SIG-M5 (cell line): ENCODE measurements at places on chromosomes 13 and 19.

- no peak for DNase-seq
Observed at GRCh38 chr13:81139987-81140386, 799.1 kb upstream of the SPRY2 start.

- no peak for DNase-seq
Observed at GRCh38 chr13:74644229-74644628, 510.0 kb upstream of the KLF12 start.

GRCh38 chr19:45852145-45852750 is 10.7 kb downstream of the SYMPK start:
- no peak for DNase-seq

GRCh38 chr13:107807306-107808073 is 407.8 kb downstream of the LIG4 start:
- DNase-seq: no peak

- no peak for DNase-seq
Observed at GRCh38 chr19:38494379-38494778, 60.9 kb downstream of the RYR1 start.

GRCh38 chr13:31012655-31013024 is 80.2 kb downstream of the TEX26 start:
- no peak for DNase-seq

DNA sequence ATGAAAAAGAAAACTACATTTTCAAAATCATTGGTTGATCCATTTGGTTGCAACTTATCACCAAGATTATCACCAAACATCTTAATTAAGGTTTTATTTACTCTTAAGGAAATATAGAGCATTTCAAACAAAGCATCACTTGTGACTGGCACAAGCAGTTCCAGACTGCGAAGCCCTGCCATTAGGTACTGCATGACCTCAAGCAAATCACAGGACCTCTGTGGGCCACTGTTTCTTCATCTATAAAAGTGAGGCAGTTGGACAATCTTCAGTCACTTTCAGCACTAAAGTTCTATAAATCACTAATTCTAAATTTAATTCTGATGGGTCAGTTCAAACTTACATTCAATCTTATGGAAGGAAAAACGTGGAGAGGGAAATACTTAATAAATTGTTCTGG is 2.0 kb downstream of the ELF1 start:
- no peak for DNase-seq

- DNase-seq: no peak
Observed at GRCh38 chr19:29107831-29108230, 105.1 kb downstream of the UQCRFS1 start.
